Dermis blood vessel endothelial cell (primary cell): ENCODE measurements at places on chromosomes 11 and 22. TPM values are rescaled to one million over a fixed set of nuclear protein-coding genes. Genes with fewer than 3 reads are reported as not detected.

The BIRC3 gene
- 3.6 and 8.7 TPM in 2 replicates for total RNA-seq

The FREY1 gene
- total RNA-seq, result 0.70 and 0.85 TPM in 2 replicates

The LRRC56 gene
- 0.56 and 0.68 TPM in 2 replicates for total RNA-seq

The GAL3ST3 gene
- total RNA-seq, result 0.60 and 1.4 TPM in 2 replicates

The SLN gene
- total RNA-seq, result not detected in 2 replicates

The SDHAF2 gene
- total RNA-seq, result 23.2 and 57.0 TPM in 2 replicates
